Adrenal gland (tissue), 19 donors: ENCODE measurements at places on chromosomes 5 and 9. TPM values are rescaled to one million over a fixed set of nuclear protein-coding genes. Genes with fewer than 3 reads are reported as not detected.
A peak's percentile ranks its signal among the peaks of the same experiment; 100 is the strongest.

Gene PCDHGA11
- total RNA-seq = 2.9 TPM

GRCh38 chr9:38022203-38022895, 46.7 kb downstream of the SHB start:
- H3K27ac ChIP-seq = no peak overlapping the region
- DNase-seq = no peak
- H3K4me1 ChIP-seq = no peaks in the 10 kb centered on the region
- H3K36me3 ChIP-seq = no peaks in the 10 kb centered on the region
- no peaks in the 10 kb centered on the region for H3K27me3 ChIP-seq

Gene C5orf46
- total RNA-seq = not detected

DNA sequence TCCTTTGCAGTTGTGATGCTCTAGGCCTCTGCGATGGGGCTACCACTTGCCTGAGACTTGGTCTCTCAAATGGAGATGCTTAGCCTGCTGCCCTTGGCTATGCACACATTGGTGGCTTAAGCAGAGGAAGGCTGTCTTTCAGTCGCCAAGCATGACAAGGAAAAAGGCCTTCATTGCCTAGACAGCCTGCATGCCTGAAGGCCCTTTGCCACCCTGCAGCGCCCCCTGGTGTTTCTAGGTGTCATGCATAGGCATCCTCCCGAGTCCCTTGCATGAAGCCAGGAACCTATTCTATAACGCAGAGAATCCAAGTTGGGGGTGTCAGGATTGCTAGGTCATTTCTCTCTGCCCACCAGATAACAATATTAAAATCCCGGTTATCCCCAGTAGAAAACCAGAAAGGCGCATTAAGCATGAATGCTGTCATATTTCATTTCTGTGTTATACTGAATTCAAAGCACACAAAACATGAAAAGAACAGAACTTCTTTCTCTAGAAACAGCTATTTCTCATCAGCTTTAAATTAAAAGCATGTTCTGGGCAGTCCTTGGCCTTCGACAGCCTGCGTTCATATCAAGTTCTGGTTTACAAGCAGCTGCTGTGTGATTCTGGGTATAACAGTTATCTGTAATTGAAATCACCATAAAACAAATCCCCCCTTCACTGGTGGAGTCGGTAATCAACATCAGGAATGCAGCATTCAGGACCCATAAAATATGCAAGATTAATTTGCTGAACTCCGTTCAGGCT, 59.7 kb upstream of the TRPC7 start:
- no peak overlapping the region for H3K4me3 ChIP-seq
- no peaks in the 10 kb centered on the region for H3K36me3 ChIP-seq
- DNase-seq = peak; percentile 79
- no peak overlapping the region for H3K27ac ChIP-seq
- no peaks in the 10 kb centered on the region for H3K27me3 ChIP-seq
- H3K4me1 ChIP-seq = no peaks in the 10 kb centered on the region

DNA sequence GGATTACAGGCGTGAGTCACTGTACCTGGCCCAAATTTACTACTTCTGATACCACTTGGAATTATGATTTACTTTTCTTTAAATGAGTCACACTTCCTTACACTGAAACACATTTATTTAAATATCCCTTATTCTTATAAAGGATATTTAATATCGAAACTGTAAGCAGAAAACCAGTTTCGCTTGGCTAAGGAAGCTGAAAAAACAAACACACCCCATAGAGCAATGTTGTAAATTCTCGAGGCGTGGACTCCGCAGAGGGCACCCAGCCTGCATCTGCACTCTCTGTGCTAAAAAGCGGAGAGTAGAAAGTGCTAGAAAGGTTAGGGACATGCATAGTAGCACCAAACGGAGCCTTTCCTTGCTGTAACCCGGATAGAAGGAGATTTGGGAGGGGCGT, 86.5 kb downstream of the HMCN2 start:
- H3K4me1 ChIP-seq = no peaks in the 10 kb centered on the region
- H3K36me3 ChIP-seq = no peaks in the 10 kb centered on the region
- H3K27ac ChIP-seq = no peak overlapping the region
- no peaks in the 10 kb centered on the region for H3K27me3 ChIP-seq

- no peak for DNase-seq
- no peak overlapping the region for H3K27ac ChIP-seq
- no peaks in the 10 kb centered on the region for H3K4me1 ChIP-seq
Observed at GRCh38 chr9:78940121-78940855, 631.5 kb upstream of the TLE4 start.

Gene CDKN2B-AS1
- 0.39 TPM for total RNA-seq

DNA sequence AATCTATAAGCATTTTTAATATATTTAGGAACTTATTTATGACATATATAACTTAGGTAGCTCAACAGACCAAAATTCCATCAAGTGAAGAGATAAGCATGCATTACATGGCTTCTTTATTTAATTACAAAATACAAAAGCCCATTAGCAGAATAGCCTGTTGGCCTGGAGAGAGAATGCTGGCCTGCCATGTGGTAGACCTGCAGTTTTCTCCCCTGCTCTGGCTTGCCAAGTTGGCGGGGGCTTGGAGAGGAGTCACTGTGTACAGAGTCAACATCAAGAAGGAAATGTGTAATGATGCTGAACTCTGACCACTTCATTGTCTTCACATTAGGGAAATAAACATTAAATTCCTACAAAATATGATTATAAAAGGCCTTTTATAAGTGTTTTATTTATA, 69.8 kb upstream of the CNTLN start:
- H3K36me3 ChIP-seq = no peaks in the 10 kb centered on the region
- no peaks in the 10 kb centered on the region for H3K27me3 ChIP-seq
- no peaks in the 10 kb centered on the region for H3K4me1 ChIP-seq
- no peak for DNase-seq

Gene PALM2AKAP2
- 22.1 TPM for total RNA-seq

Gene PCDHGA5
- 2.2 TPM for total RNA-seq

Gene RASGEF1C
- not detected for total RNA-seq

DNA sequence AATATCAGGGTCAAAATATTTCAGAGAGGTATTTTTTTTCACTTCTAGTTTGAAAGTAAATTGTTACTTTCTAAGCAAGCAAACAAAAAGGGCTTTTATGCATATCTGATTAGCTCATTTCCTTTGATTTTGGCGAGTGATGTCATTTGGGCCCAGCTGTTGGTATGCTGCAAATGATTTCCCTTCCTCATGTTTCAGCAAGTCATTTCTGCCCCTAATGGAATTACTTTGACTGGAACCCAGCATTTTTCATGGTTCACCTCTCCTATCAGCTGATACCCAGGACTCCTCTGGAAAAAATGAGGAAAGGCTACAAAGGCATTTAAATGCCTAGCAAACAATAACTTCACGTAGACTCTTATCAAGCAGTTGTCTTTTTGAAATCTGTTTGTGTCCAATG, 500.6 kb downstream of the EBF1 start:
- H3K4me1 ChIP-seq = no peaks in the 10 kb centered on the region
- H3K4me3 ChIP-seq = no peak overlapping the region
- H3K27me3 ChIP-seq = no peaks in the 10 kb centered on the region
- H3K36me3 ChIP-seq = no peaks in the 10 kb centered on the region

GRCh38 chr5:142385194-142385593, 60.4 kb upstream of the SPRY4 start:
- H3K4me1 ChIP-seq = no peaks in the 10 kb centered on the region
- no peak overlapping the region for H3K27ac ChIP-seq
- H3K36me3 ChIP-seq = no peaks in the 10 kb centered on the region
- no peak overlapping the region for H3K4me3 ChIP-seq

Gene MARCOL
- not detected for total RNA-seq

DNA sequence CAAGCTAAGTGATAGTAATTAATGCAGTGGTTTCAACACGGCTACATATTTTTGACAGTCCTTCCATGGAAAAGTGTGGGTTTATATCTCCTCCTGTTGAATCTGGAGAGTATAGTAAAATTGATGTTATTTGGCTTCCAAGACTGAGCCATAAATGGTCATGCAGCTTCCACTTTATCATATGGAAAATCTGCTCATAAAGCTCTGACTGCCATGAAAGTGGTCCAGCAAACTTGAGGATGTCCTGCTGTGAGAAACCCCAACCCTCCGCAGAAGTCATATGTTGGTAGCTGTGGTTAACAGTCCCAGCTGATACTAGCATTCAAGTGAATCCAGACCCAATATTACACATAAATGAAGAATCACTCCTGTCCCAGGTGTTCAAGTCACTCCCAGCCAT, 378.3 kb downstream of the KCTD16 start:
- no peak overlapping the region for H3K4me3 ChIP-seq
- H3K27me3 ChIP-seq = no peaks in the 10 kb centered on the region
- no peak for DNase-seq
- no peak overlapping the region for H3K27ac ChIP-seq
- H3K36me3 ChIP-seq = no peaks in the 10 kb centered on the region

GRCh38 chr9:79485258-79485657, 86.5 kb upstream of the TLE4 start:
- no peak overlapping the region for H3K4me3 ChIP-seq
- H3K4me1 ChIP-seq = no peaks in the 10 kb centered on the region
- no peaks in the 10 kb centered on the region for H3K36me3 ChIP-seq
- H3K27me3 ChIP-seq = no peaks in the 10 kb centered on the region

DNA sequence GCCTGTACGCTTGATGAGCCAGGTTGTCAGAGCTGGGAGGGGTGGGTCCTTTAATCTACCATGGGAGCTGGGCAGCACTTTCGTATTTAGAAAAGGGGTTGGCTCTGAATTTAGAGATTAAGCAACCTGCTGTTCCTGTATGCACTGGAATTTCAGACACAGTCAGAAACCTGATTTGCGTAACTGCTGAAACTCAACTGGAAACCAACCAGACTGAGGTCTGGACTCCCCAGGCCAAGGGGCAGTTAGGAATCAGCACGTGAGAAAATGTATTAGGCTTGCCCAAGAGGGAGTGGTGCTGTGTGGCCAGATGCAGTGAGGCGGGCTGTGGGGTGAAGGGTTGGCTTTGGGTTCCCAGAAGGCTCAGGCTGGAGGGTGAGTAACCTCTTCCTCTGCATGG, 235.0 kb downstream of the GOLPH3 start:
- H3K36me3 ChIP-seq = no peaks in the 10 kb centered on the region
- H3K27ac ChIP-seq = no peak overlapping the region
- no peaks in the 10 kb centered on the region for H3K4me1 ChIP-seq
- H3K4me3 ChIP-seq = no peak overlapping the region
- no peaks in the 10 kb centered on the region for H3K27me3 ChIP-seq

Gene GABRA6
- total RNA-seq = not detected

GRCh38 chr9:9045572-9045971, 1246.0 kb upstream of the DMAC1 start:
- no peak for DNase-seq
- no peak overlapping the region for H3K4me3 ChIP-seq
- H3K27me3 ChIP-seq = no peaks in the 10 kb centered on the region

DNA sequence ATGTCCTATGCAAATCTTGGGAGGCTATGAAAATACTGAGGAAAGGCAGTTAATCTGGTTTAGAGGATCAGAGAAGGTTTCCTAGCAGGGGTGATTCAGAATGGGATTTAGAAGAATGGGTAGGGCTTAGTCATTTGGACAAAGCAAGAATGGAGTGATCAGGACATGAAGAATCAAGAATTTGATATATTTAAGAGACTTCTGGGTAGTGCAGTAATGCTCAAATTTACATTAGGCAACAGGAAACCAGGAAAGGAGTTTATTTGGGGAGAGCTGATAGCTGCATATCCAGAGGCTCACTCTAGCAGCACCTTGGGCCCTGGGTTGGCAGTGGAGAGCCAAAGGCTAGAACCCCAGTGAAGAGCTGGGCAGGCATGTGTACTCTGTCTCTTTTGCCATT, 78.9 kb upstream of the PAPPA start:
- DNase-seq = no peak
- H3K27me3 ChIP-seq = no peaks in the 10 kb centered on the region

DNA sequence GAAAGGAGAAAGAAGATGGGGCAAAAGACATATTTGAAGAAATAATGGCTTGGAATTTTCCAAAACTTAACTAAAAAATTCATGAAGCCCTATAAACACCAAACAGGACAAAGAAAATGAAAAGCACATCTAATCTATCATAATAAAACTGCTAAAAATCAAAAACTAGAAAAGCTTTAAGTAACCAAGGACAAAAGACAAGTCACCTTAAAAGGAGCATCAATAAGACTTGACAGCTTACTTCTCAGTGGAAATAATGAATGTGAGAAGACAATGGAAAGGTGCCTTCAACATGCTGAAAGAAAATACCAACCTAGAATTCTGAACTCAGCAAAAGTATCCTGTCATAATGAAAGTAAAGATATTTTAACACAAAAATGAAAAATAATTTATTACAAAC, 27.0 kb downstream of the GTF3C4 start:
- H3K27ac ChIP-seq = no peak overlapping the region
- H3K4me1 ChIP-seq = no peaks in the 10 kb centered on the region
- no peak overlapping the region for H3K4me3 ChIP-seq

DNA sequence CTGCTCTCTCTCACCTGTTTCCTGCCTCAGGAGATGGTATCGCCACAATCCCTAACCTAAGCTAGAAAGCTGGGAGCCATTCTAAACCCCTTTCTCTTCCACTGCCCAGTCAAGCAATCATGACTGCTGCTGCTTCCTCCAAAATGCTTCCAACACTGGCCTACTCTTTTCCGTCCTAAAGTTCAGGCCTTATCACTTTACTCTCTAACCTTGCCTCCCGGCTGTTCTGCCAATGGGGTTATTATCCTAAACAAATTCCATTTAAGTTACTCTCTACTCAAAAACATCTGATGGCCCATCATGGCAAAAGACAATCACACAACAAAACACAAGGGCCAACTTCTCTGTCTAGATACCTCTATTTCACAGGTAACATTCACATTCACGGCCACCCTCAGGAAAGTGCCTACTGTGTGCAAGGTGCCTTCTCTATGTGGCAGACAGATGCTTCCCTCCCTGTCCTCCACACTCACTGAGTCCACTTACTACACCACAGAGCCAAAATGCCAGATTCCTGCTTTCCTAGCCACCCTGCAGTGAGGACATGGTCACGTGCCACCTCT, 168.0 kb downstream of the CDK5RAP2 start:
- no peak overlapping the region for H3K4me3 ChIP-seq
- DNase-seq = no peak
- H3K4me1 ChIP-seq = peaks cover 9% of the 10 kb centered on the region
- no peaks in the 10 kb centered on the region for H3K27me3 ChIP-seq
- no peak overlapping the region for H3K27ac ChIP-seq

- no peak overlapping the region for H3K27ac ChIP-seq
- H3K36me3 ChIP-seq = no peaks in the 10 kb centered on the region
- H3K4me3 ChIP-seq = no peak overlapping the region
- no peaks in the 10 kb centered on the region for H3K4me1 ChIP-seq
- no peaks in the 10 kb centered on the region for H3K27me3 ChIP-seq
Observed at GRCh38 chr5:71895546-71895945, 176.5 kb downstream of the CARTPT start.

Gene MCC
- 9.8 TPM for total RNA-seq
